Femur (tissue), 1 donor: ENCODE measurements at places on chromosomes 5 and 9.

- no peak for DNase-seq
Measured at GRCh38 chr5:116135344-116135743, 50.5 kb downstream of the COMMD10 start.

DNA sequence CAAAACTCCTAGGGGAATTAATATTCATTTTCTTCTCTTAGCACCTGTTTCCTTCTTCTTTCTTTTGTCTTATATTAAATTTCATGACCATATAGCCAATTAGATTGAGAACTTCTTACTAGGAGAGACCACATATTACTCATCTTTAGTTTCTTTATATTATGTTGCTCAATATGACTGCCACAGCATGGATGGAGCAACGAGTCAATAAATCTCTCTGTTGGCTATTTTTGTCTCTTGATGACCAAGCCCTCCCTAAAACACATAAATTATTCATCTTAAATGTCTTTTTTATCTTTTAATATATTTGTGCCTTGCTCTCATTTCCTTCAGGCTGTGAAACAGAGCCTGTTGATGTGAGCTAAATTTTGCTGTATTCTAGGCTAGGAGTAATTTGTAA lies 123.0 kb downstream of the ADAMTSL1 start:
- DNase-seq, result no peak

DNA sequence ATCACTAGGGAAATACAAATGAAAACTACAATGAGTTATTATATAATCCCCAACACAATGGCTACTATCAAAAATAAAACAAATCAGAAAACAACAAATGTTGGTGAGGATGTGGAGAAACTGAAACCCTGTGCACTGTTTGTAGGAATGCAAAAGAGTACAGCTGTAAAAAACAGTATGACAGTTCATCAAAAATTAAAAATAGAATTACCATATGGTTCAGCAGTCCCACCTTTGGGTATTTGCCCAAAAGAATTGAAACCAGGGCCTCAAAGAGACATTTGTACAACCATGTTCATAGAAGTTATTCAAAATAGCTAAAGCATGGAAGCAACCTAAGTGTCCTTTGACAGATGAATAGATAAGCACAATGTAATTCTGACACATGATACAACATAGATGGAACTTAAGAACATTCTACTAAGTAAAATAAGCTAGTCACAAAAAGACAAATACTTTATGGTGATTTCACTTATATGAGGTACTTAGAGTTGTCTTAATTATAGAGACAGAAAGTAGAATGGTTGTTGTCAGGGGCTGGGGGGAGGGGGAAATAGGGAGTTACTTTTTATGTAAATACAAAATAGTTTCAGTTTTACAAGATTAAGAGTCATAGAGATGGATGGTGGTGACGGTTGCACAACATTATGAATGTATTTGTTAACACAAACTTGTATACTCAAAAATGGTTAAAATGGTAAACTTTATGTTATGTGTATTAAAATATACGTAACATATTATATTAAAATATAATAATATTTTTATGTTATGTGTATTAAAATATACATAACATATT lies 102.8 kb downstream of the KCTD16 start:
- no peak for DNase-seq

GRCh38 chr5:83441747-83442146 lies 29.8 kb upstream of the VCAN start:
- DNase-seq, result no peak

DNA sequence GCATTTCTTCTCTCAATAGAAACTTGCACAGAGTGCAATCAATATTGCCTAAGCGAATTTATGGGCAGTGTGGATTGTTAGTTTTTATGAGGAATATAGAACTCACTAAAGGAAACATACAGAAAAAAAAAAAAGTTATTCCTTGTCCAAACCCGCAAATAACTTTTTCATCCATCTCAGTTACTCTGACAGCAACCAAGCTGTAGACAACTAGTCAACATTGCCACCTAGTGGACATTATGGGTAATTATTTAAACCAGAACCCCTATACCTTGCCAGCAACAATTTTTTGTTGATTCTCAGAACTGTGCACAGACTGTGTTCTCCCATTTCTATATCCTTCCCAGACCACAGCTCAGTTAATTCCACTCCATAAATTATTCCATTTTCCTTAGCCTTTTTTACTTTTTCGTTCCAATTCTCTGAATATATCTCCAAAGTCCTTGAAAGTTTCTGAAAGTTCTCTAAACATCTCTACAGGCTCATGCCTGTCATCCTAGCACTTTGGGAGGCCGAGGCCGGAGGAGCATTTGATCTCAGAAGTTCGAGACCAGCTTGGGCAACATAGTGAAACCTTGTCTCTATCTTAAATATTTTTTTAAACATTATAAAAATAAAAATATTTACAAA lies 2.6 kb upstream of the AFAP1L1 start:
- DNase-seq, result no peak

DNA sequence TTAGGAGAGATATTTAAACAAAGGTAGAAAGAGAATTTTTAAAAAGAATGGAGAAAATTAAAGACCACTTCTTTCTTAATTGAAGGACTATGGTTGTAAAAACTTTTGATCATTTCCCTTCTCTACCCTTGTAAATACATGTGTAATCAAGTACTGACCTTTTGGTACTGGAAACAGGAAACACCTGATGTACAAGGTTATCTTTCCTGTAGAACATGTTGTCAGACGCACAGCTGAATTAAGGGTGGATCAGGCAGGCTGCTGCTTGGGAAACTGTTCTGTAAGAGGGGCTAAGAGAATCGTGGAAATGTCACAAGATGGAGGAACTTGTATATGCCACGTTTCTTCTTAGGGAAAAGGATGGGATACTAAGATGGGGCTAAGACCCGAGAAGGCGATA lies 341.6 kb downstream of the ZNF608 start:
- no peak for DNase-seq

DNA sequence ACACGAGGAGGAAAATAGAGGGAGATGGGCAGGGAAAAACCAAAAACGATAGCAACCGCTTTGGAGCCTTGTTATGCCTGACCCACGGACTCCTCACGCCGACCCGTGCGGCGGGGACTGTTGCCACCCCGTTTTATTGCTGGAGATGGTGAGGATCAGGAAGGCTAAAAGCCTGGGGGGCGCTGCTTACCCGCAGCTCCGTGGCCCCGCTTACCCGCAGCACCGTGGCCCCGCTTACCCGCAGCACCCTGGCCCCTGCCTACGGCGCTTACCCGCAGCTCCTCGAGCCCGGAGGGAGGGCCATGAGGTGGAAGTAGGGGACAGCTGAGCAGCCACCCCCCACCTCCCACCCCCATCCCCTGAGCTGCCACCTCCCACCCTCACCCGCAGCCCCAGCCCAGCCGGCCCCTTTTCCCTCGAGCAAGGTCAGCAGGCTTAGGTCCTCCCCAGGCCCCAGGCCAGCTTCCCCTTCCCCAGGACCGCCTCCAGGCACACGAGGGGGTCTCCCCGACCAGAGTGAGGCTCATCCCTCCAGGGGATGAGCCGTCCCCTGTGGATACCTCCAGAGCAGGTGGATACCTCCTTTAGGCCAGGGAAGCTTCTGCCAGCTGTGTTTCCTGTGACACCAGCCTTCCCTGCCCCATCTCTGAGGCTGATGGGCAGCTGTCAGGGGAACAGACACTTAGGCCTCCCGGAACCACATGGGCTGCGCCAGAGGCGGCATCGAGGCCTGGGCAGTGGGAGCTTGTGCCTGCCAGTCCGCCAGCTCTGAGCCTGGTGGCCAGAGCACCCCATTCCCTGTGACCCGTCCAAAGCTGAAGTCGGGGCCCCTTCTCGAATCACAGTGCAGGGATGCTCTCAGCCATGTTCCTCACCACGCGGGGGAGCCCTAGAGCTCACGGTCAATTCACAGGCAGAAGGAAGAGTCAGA lies 92.3 kb downstream of the LMX1B start:
- peak; percentile 29 for DNase-seq

- no peak for DNase-seq
Measured at GRCh38 chr5:82044010-82044409, 72.2 kb downstream of the ATG10 start.

GRCh38 chr5:156595132-156595787 lies 254.8 kb upstream of the PPP1R2B start:
- DNase-seq, result peak; percentile 25

GRCh38 chr5:138111937-138112336 lies 27.3 kb downstream of the NME5 start:
- DNase-seq, result no peak

GRCh38 chr9:134318481-134318891 lies 7.8 kb upstream of the RXRA start:
- DNase-seq, result peak; percentile 20

GRCh38 chr5:10111571-10111970 lies 138.1 kb downstream of the ATPSCKMT start:
- peak; percentile 54 for DNase-seq

DNA sequence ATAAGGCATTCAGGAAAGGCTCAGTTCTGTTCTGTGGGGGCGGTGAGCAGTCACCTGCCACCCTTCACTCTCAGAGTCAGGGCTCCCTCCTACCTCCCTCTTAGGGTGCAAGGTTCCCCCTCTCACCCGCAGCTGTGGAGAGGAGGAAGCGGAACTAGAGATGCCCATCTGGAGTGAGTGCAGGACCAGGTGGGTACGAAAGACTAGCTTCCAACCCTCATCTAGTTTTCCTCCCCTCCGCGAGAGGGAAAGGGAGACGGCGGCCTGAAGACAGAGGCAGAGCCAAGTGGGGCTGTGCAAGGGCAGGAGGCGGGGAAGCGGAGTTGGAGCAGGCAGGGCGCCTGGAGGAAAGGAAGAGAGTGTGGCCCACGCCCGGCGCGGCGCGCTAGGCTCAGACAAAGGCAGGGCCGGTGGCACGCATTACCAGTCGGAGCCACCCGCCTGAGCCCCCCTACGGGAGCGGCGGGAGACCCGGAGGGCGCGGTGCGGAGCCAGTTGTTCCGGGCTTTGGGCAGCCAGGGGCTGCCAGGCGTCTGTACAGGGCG lies 7.3 kb downstream of the PRR7 start:
- peak; percentile 75 for DNase-seq

DNA sequence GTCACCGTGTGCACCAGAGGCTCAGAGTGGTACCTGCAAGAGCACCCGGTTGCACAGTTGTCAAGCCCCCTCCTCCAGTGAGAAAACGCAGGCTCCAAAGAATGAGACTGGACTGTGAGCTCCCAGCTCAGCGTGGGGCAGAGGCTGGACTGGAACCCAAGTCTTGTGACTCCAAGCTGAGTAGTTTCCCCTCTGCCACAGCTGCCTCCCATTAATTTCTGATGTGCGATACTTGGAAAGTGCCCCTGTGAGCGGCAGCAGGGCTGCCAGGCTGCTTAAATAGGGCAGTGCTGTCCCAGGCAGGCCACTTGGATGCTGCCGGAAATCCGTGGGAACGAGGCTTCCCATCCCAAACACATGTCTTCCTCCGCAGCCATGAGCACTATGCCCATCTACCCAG lies 62.2 kb upstream of the ANGPTL2 start:
- peak; percentile 59 for DNase-seq

DNA sequence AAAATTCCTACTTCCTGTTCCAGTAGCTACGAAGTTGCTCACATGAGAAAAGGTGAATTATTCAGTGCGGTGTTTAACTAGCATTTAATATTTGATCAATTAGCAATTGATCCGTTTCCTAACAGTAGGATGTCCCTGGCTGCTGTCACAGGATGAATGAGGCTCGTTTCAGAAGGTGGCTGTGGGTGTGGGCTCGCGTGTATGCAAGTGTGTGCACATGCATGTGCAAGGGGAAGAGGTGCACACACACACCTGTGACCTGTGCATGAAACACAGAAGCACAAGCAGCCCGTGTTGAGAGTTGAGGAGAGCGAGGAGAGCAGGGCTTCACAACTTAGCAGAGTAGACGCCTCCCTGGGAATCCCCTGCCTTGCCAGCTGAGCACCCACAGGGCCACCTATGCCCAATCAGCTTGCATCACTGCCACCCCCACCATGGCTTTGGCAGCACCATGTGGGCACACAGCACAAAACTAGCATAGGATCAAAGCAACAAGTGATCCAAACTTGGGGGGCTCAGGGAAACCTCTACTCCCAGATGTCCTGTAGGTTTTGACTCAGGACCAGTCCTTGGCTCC lies 107.2 kb downstream of the C5orf15 start:
- no peak for DNase-seq

- no peak for DNase-seq
Measured at GRCh38 chr5:126794157-126794828, 17.4 kb downstream of the LMNB1 start.

DNA sequence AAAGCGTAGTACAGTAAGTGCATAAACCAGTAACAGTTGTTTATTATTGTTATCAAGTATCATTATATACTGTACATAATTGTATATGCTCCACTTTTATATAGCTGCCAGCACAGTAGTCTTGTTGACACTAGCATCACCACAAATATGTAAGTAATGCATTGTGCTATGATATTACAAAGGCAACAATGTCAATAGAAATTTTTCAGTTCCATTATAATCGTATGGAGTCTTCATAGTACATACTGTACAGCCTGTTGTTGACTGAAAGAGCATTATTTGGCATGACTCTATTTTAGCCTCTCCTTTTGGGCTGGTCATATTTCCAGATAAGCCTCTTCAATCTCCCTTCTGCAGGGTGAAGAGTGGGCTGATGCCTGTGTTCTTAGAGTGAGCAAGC lies 40.4 kb downstream of the CFAP95 start:
- DNase-seq, result no peak

GRCh38 chr5:32129074-32129598 lies 45.0 kb downstream of the GOLPH3 start:
- DNase-seq, result no peak

DNA sequence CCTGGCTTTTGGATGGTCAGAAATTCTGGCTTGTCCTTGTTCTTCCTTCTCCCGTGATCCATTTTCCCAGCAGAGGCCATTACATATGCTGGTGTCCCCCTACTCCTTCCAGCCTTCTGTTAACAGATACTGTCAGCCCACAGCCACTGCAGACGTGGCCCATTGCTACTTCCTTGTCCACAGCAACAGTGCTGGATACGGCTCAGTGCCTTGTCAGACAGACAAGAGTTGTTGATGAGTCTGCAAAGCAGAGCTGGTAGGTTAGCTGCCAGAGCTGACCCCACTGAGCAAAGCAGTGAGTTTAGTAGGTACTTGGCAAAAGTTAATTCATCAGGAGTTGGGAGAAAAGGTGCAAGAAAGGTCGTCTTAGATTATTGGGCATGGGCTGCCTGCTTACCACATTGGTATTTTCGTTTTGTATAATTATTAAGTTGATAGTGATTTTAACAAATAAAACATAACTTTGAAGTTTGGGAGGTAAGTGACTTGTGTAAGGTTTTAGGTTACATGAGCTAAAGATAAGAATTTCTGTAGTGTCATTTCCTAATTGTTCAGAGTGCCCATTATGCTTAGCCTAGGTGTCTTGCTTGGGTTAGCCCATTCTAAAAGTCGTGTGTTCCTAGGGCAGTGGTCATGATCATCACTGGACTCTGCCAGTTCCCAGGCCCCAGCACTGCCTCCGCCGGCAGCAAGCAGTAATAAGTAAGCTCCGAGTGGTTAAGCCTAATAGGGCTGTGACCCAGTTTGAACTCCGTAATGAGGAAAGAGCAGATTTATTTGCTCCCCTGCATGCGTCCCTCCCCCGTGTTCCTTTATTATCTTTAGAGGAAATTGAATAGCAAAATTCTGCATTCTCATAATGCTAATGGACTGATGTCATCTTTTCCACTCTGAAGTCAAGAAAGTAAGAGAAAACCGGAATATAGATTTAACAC lies 292.0 kb downstream of the FANCC start:
- no peak for DNase-seq
